Non-pigmented ciliary epithelial cell (primary cell): ENCODE measurements at places on chromosomes 1 and 21.

- DNase-seq = no peak
Measured at GRCh38 chr1:162367073-162367472, 9.6 kb downstream of the SPATA46 start.

- DNase-seq = no peak
Measured at GRCh38 chr21:35502821-35503220, 453.7 kb upstream of the RUNX1 start.

GRCh38 chr1:229582011-229582694, 23.6 kb upstream of the ABCB10 start:
- no peak for DNase-seq

DNA sequence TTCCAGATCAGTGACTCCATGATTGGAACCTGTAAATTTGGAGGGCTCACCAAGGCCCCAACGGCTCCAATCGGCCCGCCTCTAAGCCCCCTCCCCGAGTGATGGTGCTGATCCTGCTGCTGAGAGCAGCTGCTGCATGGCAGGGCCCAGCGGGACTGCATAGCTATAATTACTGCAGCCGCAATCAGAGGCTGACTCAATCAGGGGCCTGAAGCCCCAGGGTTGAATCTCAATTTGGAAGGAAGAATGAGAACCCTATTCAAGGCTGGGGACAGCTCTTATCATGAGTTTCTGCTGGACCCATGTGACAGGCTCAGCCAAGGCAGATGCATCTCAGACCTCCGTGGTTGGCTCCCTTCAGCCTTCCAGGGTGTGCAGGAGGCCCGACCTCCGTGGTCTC, 42.8 kb upstream of the MAGOH start:
- no peak for DNase-seq

GRCh38 chr1:198657550-198658064, 18.8 kb downstream of the PTPRC start:
- peak; percentile 94 for DNase-seq
